NCI-H1436 (cell line): ENCODE measurements at places on chromosomes 5 and 9.

- DNase-seq = no peak
These were observed 30.9 kb downstream of the JAK2 start for GRCh38 chr9:5015934-5016333.

- no peak for DNase-seq
These were observed 94.5 kb upstream of the CD180 start for GRCh38 chr5:67291066-67291465.

GRCh38 chr5:168347368-168348083, 56.1 kb downstream of the WWC1 start:
- DNase-seq = no peak

- DNase-seq = no peak
These were observed 27.4 kb upstream of the KIF4B start for GRCh38 chr5:154986151-154986550.

DNA sequence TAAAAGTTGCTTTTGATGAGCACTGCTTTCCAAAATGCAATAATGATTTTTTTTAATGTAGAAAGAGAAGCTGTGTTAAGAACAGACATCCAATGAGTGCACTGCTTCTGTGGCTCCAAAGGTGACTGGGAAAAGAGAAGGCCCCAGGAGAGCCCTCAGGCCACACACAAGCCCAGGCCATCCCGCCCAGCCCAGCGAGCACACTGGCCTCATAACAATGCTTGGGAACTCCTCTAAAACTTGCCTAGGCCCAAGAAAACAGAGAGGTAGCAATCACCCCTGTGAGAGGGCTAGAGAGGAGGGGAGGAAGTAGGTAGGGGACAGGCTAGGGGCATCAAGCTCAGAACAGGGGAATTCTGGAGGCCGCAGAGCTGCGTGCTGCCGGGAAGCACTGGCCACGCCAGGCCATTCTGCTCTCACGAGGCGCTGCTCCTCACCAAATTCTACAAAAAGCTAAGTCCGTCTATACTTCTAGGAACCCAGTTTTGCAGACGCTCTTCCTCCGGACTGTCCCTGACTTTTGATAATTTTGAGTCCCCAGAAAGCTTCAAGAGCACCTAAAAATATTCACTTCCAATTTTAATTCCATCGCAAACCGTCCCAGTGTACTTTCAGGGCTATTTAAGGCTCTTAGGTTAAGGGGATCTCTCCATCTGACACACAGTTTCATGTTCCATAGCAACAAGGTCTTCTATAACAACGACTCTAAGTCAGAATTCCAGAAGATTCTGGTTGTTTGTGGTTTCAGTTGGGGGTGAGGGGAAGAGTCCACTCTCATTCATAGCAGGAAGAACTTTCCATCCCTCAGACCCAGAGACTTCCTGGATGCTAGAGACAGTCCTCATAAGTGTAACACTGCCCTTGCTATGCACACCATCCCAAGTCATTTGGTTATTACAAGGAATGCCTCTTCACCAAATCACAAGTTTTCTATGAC, 51.0 kb downstream of the HABP4 start:
- no peak for DNase-seq

DNA sequence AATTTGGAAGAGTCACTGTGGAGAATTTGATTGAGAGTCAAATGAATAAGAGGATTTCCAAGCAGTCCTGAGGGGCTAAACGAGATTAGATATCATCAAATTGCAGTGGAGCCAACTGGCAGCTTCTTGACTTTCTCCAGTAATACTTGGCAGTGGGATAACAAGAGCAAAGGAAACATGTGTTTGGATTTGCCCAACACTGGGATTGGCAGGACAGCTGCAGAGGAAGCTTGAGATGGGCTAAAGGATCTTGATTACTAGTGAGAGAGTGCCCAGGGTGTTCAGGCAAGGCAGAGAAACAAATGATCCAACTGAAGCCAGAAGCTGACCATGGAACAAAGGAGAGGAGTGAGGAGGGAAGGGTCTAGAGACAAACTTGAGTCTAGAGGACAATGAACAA, 356.0 kb upstream of the ISL1 start:
- DNase-seq = no peak

DNA sequence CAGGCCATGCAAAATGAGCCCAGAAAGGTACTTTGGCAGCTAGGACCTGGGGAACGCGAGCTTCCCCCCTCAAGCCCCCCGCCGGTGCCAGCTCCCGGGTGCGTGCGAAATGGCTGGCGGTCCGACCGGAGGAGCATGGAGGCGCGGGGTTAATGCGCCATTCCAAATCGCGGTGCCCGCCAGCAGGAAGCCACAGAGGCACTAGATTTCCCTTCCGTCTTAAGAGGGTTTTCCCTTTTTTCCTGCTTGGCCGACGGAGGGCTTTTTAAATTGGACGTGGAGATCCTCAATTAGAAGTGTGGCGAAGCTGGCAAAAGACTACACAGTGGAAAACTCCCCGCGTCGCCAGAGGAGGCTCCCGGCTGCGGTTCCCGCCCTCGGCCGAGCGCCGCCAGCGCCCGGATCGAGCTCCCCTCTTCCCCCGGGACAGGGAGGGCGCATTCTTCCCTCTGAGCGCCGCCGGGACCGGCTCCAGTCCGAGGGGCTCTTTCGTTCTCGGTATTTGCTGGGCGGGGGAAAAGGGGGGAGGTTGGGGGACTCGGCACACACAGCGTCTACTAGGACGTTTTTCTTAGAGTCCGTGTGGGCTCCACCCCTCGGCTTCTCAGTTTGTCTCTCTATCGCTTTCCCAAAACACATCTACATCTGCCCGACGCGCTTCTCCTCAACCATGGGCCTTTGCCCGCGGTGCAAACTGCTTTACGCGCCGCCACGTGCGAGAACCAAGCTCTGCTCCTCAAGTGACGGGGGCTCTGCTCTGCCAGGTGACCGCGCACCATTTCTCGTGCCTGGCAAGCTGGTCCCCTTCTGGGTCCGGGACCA, 3.0 kb downstream of the GDNF start:
- no peak for DNase-seq
